ENCODE measurements at places on chromosomes 5 and 9.

GRCh38 chr9:73114958-73115357 lies 36.7 kb upstream of the ANXA1 start:
- DNase-seq, result no peak

DNA sequence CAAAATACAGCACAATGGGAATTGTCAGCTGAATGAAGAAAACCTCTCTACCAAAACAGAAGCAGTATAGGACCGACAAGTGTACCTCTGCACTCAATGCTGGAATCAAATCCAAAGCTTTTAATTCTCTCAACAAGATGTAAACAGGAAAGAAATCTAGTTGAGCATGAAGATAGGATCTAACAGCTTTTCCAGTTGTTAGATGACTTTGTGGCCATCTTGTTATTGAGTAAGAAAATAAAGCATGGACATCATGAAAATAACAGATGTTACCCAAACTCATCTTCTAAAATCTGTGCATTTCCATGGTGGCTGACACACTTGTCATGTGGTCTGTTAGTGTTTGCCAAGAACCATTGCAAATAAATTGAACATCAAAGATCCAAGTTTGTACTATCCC lies 34.7 kb downstream of the SREK1 start:
- no peak for DNase-seq

- no peak for DNase-seq
These were observed 72.6 kb downstream of the OXCT1 start for GRCh38 chr5:41797662-41798061.

- DNase-seq, result no peak
These were observed 816.4 kb downstream of the SEMA5A start for GRCh38 chr5:8729437-8729836.

DNA sequence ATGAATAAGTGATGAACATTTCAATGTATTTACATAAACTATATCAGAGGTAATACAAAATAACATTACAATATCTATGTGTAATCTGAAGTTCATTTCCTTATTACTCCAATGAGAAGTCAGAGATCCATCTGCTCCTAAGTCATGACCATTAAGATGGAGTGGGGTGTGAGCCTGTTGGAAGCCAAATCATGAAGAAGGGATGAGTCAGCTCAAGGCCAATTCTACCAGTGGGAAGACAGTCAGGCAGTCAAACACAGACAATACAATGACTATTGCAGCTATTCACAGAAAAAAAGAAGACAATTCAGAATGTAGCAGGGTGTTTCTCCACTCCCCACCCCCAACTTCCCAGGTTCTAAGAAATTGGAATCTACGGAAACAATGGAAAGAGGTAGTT lies 155.0 kb downstream of the NFIB start:
- no peak for DNase-seq

All from GM20000 (cell line).